ENCODE measurements at places on chromosomes 13 and 19.

DNA sequence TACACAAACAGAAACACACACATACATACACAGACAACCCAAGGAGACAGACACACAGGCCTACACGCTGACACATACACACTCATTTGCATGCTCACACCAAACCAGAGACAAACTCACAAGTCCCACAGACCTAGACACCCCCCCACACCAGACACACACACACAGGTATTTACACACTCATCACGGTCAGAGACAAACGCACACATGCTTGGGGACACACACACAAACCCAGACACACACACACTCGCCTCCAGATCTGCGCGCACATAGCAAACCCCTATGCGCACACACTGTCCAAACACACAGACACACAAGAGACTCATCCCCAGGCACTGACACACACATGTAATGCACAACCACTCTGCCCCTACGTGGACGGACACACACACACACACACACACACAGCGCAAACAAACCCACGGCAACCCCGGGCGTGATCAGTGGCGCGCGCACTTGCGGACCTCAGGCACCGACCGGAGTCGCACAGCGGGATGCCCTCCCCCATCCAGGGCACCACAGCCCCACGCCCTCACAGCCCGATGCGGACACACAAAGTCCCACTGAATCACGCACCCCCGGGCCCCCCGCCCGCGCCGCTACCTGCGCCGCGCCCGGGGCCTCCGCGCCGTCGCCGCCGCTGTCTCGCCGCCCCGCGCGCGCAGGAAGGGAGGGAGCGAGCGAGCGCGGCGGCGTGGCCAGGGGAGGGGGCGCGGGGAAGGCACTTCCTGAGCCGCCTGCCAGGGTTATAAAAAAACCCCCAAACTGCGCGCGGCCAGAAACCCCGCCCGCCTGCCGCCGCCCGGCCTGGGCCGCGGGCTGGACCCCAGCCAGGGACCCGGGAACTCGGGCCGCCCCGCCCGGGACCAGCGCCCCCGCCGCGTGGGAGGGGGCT is at the start of gene ADAMTS10:
TSS of gene ADAMTS10 (minus strand) at position 675 of the 895 bp plus-strand sequence. CDS start 5,005 bp downstream, outside the sequence.
- peak; percentile 46 for DNase-seq

GRCh38 chr13:41578371-41578770 is 121.0 kb downstream of the RGCC start:
- DNase-seq: no peak

DNA sequence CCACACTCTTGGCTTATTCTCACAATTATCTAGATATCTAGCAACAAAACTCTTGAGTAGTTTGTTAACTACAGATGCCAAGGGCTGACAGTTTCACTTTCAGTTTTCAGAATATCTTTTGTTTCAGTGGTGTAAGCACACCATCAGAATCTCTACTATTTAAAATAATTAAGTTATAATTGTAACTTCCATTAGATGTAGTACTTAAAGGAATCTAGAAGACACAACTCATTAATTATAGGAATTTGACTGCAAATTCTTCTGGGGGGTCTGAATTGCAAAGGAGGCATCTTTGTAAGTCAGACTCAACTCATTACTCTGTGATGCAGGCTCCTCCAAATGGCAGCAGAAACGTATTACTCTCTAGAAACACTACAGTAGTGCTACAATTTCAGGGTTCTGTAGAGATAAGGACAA is 44.9 kb upstream of the USPL1 start:
- DNase-seq: peak; percentile 67

DNA sequence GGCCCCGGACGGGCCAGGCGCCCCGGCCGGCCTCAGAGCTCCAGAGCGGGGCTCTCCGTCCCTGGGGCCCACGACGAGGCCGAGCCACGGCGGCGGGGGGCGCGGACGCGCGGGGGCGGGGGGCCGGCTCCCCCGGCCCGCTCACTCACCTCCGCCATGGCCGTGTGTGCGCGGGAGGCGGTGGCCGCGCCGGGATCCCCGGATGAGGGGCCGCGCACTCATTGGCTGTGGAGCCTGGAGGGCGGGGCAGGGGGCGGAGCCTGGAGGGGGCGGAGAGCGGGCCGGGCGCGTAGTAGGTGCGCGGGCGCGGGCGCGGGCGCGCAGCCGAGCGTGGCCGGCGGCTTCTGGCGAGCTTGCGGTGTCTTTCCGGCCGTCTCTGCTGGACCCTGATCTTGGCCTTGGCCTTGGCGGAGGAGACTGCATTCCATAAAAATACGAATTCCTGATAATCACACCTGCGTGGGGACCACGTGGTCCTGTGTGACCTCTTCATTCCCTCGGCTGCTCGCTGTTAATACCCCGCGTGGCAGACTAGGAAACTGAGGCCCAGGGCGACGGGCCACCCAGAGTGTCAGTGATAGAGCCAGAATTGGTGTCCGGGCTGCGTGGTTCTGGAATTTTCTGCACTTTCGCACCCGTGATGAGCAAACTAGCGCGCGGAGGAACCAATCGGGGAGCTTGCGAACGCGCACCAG is at the start of gene MIER2:
TSS of gene MIER2 (minus strand) at position 172 of the 695 bp plus-strand sequence. CDS start at position 158, 14 bp downstream.
- peak; percentile 82 for DNase-seq

DNA sequence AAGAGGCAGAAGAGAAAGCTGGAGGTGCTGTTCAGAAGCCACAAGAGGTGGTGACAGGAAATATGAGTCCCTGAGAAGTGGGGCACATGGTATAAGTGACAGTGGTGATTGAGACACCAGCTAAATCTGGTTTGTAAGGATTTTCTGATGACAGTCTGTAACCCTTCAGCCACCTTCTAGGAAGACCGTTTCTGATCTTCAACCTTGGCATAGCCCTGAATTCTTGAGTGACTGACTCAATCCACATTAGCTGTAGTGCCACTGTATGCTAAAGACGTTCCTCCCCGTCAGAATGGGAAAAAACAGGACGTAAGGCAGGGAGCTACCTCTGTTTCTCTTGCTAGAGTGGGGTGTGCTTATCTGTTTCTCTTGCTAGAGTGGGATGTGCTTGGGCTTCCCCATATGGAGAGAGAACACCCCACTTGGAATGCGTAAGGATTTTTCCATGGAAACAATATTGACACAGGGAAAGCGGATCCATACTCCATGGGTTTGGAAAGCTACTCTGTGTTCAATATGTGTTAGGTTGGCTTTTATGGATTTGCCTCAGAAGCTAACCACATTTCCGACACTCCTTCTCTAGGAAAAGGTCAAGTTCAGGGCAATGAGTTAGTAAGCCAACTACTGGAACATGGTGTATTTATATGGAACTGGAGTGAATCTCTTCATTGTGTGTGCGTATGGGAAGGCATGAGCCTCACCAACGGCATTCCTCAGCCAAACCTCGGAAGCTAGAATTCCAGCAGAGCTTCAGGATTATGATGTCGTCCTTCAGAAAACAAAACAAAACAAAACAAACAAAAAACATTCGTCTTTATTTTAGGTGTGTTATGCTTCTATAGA is 948.8 kb upstream of the SLC10A2 start:
- peak; percentile 52 for DNase-seq

DNA sequence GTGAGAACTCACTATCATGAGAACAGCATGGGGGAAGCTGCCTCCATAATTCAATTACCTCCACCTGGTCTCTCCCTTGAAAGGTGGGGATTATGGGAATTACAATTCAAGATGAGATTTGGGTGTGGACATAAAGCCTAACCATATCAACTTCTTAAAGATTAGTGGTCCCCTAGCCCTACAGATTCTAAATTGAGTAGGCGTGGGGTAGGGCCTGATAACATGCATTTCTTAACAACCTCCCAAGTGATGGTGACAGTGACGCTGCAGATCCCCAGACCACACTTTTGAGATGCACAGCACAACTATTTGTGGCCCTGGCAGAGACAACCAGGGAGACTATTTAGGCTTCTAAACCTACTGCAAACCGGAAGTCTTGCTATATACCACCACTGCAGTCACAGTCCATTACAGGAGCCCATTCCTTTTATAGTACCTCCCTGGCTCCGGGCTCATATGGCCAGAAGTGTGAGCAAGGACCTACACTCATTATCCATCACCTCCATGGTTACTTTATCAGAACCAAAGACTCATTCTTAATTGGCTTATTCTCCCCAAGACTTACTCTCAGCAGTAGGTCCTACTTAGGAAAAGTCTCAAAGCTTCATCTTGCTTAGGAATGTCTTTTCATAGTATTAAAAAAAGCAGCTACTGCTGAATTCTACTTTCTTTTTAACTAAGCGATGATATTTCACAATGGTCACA is 2.1 kb upstream of the DPY19L3 start:
- DNase-seq: no peak

GRCh38 chr13:98389319-98389718 is 187.6 kb downstream of the STK24 start:
- no peak for DNase-seq

- DNase-seq: no peak
These were observed 3.8 kb upstream of the KCNJ14 start for GRCh38 chr19:48451624-48452023.

DNA sequence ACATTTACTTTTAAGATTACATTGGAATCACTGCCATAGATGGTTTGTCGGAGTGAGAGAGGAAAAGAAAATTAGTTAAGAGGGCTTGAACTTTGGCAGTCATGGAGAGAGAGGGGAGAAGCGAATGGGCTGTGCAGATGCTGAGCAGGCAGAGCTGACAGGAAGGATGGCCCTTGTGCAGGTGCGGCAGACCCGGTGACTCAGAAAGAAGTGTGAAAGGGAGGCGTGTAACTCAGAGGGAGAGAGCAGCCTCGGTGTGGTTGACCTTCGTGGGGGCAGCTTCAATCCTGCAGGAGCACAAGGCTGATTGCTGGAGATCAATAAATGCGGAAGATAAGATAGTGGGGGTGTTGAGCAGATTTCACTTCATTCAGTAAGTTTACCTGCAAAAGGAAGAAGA is 76.9 kb downstream of the TNFSF13B start:
- no peak for DNase-seq

- DNase-seq: no peak
These were observed 168.3 kb upstream of the RNF113B start for GRCh38 chr13:98345107-98345935.

GRCh38 chr19:45825917-45826893 is 11.1 kb upstream of the RSPH6A start:
- no peak for DNase-seq

DNA sequence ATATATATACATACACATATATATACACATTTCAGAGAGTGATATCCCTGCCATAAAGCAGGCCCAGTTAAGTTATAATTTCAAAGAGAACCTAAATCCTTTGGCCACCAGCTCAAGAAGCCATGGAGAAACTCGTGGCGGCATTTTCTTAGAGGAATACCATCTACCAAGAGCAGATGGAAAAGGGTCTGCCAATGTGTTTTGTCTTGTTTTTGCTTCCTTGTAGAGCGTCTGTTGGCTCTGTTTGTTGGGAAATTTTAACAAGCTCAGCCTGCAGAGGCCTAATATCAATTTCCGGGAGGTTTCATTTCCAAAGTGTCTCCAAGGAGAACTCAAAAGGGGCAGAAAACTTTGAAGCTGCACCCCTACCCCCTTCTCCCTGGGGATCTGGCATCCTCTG is 140.5 kb downstream of the IER2 start:
- DNase-seq: no peak

GRCh38 chr19:42042455-42043170 is 27.4 kb downstream of the GRIK5 start:
- no peak for DNase-seq

DNA sequence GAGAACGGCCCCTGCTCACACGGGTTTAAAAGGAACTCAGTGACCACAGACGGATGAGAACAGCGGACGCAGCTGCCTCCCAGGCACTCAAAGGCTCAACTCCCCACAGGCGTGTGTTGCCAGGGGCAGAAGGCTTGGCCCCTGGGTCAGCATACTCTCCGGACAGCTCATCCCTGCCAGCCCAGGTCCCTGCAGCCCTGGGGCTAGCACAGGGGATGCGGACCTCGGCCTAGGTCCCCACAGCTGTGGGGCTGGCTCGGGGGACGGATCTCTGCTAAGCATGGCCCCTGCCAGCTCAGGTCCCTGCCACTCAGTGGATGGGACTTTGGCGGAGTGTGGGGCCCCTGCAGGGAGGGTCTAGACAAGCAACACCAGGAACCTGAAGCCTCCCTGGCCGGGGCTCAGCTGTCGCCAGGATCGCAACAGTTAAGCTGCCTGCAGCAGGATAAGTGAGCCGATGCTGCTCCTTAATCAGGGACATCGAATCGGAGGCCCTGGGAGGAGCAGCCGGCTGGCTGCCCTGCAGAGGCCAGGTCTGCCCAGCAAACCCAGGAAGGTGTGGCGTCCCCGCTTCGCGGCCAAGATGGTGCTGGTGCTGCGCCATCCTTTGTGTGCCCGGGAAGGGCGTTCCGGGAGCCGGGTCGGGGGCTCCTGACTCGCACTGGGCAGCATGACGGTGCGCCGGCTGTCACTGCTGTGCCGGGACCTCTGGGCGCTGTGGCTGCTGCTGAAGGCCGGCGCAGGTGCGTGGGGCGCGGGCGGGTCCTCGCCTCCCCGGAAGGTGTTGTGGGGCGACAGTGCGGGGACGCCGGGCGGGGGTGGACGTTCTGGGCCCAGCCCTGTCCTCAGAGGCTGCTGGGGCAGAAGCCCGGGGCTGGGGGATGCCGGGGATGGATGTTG is 32.5 kb downstream of the MCF2L start:
- peak; percentile 21 for DNase-seq

DNA sequence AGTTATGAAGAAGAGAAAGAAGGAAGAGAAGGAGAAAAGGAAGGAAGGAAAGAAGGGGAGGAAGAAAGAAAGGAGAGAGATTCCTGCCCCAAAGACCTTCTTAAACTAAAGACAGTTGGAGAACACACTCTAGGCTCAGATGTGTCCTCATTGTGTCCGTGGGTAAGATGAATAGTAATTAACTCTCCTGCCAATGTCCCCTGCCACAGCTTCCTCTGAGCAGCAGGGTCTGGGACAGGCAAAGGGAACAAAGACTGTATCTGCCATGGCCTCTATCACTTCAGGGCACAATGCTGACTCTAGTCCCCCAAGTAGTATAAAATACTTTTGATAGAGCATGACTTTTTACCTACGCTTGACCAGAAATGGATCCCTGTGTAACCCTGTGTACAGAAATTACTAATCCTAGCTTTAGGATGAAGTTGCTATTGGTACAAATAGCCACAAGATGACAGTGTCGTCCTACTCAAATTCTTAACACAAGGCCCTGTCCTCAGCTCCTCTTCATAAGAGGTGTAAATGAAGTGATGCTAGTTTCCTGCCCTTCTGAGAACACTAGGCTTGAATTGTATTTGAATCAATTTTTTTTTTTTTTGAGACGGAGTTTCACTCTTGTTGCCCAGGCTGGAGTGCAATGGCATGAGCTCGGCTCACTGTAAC is 186.2 kb upstream of the GPR12 start:
- DNase-seq: peak; percentile 32
